ENCODE measurements at places on chromosomes 12 and 14.

- no peak for DNase-seq
These were observed 259.9 kb upstream of the DDHD1 start for GRCh38 chr14:53412819-53413675.

- no peak for DNase-seq
These were observed 62.3 kb upstream of the TMPO start for GRCh38 chr12:98453070-98453469.

- DNase-seq: no peak
These were observed 30.7 kb upstream of the EPS8 start for GRCh38 chr12:15819644-15820437.

DNA sequence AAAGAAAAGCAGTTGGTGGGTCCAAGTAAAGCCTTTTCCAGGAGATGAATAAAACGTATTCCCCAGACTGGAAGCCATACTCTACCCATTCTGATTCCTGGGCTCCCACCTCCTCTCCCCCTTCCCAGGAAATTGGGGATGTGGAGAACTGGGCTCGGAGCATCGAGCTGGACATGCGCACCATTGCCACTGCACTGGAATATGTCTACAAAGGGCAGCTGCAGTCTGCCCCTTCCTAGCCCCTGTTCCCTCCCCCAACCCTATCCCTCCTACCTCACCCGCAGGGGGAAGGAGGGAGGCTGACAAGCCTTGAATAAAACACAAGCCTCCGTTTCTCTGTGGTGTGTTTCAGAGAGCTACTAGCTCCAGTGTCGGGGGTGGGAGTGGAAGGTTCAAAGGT lies 822 bp upstream of the RDH5 start:
- DNase-seq: no peak

GRCh38 chr12:81835783-81836182 lies 76.6 kb upstream of the PPFIA2 start:
- no peak for DNase-seq

GRCh38 chr14:95217391-95217900 lies 60.1 kb upstream of the DICER1 start:
- DNase-seq: no peak

GRCh38 chr14:23624830-23625404 lies 11.2 kb upstream of the DHRS2 start:
- no peak for DNase-seq

DNA sequence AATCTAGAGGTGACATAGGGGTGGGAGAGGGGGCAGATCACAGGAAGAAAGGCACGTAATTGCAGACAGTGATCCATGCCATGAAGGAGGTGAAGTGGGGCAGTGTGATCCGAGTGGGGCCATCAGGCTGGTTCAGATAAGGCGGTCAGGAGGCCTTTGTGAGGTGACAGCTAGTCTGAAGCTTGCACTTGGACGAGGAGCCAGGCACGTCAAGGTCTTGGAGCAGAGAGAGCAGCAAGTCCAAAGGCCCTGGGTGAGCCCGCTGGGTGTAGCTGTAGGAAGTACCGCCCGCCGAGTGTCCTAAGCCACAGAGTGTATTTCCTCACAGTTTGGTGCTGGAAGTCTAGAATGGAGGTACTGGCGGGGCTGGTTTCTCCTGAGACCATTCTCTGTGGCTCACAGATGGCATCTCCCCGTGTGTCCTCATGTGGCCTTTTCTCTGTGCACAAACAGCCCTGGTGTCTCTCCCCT lies 23.6 kb downstream of the RHOF start:
- no peak for DNase-seq

- DNase-seq: no peak
These were observed 4.4 kb downstream of the BLTP3B start for GRCh38 chr12:100138048-100138802.

DNA sequence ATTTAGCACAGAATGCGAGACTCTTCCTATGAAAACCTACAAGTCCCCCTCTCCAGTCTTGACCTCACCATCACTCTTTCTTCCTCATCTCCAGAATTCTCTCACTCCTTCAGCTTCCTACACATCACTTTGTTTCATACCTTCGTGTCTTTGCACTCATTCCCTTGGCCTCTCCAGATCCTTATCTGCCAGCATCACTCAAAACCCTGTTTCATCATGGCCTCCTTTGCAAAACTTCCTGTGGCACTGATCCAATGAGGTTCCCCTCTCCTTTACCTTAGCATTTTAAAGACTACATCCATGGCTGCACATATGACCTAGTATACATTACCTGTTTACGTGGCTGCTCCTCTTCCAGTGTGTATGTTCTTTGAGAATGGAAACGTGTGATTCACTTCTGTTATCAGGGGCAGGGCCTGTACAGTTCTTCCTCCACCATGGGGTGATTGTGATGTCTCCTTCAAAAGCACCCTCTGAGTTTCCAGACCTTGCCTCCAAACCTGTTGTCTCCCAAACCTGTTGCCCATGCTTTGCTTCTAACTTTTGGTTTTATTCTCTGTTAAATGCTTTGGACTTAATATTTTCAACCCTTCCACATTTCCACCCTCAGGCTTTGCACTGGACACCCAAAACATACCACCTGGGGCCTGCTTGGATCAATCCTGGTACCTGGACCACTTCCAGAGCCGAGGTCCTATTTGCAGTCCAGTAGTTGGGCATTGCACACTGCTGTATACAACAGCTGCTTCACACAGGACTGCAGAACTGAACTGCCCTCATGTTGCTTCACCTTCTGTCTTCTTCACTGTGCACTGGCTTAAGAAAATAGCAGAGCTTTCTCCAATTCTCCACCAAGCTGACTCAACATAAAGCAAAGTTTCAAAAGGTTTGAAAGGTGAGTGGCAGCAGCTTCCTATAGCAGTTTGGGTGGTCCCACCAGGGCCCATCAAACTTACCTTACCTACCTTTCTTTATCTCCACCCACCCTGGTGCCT lies 131.7 kb downstream of the LLPH start:
- DNase-seq: no peak

DNA sequence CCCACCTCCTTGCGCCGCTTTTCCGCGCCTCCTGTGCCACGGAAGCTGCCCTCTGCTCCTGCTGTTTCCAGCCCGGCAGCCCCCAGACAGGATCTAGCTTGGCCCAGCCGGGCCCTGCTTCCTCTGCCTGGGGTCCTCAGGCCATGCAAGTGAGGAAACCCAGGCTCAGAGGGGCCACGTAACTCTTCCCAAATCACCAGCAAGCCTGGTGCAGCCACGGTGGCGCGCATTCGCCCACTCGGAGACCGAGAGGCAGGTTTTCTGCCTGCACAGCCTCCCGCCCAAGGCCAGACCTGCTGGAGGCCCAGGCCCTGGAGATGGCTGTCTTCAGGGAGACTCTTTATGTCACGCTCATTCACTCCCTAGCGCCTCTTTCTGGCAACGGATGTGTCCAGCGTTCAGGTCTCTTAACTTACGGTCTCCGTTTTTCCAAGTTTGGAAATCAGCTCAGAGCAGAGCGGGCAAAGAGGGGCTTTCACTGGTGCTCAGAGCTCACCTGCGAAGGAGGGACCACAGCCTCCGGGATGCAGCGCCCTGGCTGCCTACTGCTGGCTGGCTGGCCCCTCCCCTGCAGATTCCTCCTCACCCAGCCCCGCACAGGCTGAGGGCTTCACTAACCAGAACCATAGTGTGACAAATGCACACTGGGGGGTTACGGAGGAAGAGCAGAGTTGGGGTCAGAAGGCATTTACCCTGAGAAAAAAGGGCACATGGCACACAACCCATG lies 20.6 kb upstream of the CEP170B start:
- no peak for DNase-seq

DNA sequence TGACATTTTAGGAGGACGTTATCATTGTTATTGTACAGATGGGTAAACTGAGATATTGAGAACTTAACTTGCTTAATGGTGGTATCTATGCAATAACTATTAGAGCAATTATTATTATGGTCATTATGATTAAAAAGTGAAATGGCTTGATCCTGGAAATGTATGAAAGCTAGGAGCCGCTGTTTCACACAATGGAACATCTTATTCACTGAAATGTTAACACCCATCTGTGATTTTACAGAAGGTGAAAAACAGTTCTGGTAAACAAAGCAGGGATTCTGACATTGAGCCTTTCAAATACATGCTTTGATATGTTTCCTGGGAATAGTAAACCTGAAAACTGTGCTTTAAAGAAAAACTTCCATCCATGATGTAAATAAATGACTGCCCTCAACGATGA lies 261.4 kb downstream of the BTG1 start:
- DNase-seq: no peak

- no peak for DNase-seq
These were observed 395.0 kb upstream of the TBX3 start for GRCh38 chr12:115078990-115079389.

DNA sequence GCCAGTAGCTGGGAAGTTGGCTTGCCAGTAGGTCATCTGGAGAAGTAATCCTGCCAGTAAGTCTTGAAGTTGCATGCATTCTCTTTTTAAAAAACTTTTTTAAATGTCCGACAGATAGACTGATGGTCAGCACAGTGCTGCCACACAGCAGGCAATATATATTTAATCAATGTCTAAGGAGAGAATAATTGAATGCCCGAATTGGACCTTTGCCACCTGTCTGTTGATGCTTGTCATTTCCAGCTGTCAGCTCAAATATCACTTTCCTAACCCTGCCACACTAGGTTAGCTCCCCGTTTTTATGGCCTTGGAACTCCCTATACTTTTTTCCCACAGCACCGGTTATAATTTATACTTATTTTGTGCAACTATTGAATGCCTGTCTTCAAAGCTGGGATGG lies 2.1 kb upstream of the SLC15A4 start:
- DNase-seq: no peak

GRCh38 chr12:53755451-53755891 lies 3.7 kb upstream of the CISTR start:
- no peak for DNase-seq

DNA sequence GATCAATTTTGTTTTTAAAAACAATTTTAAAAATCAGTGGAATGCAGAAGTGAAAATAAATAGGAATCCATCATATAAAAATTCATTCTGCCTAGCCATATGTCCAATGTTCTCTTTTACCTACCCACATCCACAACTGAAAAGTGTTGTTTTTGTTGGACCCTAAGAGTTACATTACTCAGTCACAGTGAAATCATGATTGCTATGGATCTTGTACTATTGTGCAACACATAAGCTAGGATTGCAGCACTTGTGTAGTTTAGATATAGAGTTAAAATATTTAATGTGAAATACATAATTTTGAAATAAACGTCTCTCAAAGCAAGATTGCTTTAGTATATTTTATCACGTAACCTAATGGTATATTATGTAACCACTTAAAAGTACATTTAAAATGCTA lies 213.3 kb upstream of the CLEC14A start:
- no peak for DNase-seq

DNA sequence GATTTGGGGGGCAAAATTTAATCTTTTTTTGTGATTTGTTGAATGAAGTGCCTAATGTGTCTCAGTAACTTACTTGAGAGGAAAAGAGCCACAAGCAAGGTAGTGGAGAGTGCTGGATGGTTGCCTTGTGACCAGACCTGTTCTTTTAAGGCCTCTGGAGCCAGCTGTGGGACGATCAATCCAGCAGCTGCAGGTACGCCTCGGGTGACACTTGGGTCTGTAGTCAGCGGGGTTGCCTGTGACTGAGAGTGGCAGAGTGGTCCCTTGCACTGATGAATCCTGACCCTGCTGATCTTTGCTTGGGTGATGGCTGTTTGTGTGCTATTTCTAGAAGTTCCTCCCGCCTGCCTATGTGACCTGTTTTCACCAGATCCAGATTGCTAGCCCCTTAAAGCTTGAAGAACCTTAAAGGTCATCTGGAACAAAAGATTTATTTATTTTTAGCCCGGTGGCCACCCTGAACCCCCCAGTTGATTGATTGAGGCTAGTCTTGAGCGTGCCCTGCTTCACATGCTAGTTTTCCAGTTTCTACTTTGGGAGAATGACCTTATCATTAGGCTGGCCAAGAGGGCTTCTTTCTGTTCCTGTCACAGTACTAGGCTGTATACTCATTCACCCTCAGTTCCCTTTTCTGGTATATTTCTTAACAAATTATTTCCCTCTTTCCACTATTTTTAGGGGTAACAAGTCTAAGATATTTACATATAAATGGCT lies 23.2 kb downstream of the PRKCH start:
- DNase-seq: no peak

DNA sequence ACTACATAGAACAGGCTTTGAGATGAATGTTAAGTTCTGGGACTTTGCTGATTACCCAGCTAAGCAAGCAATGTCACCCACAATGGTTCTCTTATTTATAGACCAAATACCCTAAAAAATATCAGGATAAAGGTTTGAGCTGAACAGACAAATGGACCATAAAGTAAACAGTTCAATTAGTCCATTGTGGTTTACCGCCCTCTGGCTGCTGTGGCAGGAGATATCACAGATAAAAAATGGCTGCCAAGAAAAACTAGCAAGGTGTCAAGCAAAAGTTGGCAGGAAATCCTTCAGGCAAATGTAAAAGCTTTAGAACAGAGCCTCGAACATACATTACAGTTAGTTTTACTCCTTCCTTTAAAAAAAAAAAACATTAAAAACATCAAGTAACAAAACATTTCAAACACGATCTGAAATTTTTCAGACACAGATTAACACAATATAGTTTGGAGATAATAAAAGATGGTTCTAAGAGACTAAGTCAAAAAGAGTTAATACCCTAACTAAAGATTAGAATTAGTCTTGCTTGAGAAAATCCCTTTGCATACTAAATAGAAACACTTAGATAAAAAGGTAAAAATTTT lies 41.3 kb downstream of the MED13L start:
- peak; percentile 34 for DNase-seq

DNA sequence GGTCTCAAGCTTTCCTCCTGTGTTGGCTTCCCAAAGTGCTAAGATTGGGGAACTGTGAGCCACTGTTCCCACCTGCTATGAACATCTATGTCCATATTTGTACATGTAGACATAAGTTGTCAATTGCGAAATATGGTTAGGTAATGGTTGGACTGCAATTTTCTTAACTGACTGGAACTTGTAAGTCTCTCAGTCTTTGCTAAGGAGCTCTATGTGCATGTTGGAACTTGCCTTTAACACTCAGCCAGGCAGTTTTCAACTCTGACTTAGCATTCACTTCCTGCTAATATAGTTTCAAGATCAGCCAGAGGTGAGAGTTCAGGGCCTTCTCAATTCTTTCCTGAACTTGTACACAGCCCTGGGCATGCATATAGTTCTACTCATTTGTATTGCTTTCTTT lies 44.5 kb upstream of the EEA1 start:
- no peak for DNase-seq

- DNase-seq: no peak
These were observed 468.5 kb downstream of the ETNK1 start for GRCh38 chr12:23093488-23093887.

DNA sequence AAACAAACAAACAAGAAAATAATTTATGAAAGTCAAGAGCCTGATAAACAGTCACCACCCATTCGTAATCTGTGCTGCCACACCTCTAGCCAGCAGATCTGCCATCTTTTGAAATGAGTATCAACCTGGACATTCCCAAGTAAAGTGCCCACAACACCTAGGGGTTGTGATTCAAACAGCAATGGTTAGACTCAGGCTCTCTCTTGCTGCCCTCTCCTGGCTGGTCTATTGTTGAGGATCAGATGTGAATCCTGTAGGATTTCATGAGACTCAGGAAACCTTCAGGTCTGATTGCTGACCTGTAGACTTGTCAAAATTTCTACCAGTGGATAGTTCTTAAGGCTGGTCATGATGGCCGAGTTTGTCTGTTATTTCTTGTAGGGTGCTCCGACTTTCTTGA lies 26.8 kb downstream of the DGLUCY start:
- no peak for DNase-seq
